SHP77 treated with DMSO at 0.1 percent for 48 hours (cell line): ENCODE measurements at places on chromosomes 4 and X.
A peak's percentile ranks its signal among the peaks of the same experiment; 100 is the strongest.

DNA sequence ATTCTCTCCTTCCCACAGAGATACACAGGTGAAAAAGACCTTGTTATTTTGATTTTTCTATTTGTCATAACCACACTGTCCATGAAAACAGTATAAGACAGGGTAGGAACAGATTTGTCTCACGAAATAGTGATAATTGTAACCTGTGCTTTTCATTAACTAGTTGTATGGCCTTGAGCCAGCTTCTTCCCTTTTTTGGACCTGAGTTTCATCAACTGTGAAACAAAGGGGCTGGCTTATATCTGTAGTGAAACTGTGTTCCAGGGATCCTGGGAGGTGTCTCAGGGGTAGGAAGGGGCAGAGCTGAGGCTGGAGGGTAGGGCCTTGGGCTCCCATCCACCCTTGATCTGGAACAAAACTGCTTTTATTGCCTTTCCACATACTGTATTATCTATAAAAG lies 50.9 kb downstream of the MED28 start:
- no peak for DNase-seq

DNA sequence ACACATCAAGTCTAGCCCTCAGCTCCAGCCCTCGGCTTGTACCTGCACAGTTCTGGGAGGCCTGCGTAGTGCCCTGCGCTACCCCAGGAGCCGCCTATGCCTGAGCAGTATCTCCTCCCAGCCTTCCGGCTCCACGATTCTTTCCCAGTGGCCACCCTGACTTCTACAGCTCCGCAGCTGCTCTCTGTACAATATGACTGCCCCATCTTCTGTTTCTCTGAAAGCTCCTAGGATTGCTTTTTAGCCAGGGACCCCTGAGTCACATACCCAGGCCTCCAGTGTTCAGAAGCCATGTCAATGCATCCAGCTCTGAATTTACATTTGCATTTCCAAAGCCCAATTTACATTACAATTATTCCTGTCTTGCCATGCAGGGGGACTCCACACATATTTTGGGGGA lies 135.5 kb downstream of the PJA1 start:
- DNase-seq: no peak

- no peak for DNase-seq
Measured at GRCh38 chr4:132982151-132982550, 166.9 kb upstream of the PCDH10 start.

DNA sequence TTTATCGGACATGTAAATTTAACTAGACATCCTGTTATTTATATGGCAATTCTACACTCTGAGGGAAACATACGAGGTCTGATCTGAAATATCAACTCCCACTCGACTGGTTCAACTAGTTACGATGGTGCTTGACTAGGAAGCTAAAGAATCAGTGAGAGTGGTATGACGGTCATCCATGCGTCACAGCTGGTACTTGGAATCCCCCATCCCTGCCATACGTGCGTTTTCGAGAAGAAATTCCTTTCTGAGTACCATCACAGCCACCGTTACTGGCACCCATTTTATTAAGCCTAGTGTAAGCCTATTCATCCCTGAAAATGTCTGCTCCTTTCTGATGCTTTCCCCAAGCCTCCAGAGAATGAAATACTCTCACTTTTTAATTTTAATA lies 695 bp upstream of the PIGA start:
- peak; percentile 8 for DNase-seq

- no peak for DNase-seq
Measured at GRCh38 chrX:115266300-115266699, 23.2 kb upstream of the LUZP4 start.

DNA sequence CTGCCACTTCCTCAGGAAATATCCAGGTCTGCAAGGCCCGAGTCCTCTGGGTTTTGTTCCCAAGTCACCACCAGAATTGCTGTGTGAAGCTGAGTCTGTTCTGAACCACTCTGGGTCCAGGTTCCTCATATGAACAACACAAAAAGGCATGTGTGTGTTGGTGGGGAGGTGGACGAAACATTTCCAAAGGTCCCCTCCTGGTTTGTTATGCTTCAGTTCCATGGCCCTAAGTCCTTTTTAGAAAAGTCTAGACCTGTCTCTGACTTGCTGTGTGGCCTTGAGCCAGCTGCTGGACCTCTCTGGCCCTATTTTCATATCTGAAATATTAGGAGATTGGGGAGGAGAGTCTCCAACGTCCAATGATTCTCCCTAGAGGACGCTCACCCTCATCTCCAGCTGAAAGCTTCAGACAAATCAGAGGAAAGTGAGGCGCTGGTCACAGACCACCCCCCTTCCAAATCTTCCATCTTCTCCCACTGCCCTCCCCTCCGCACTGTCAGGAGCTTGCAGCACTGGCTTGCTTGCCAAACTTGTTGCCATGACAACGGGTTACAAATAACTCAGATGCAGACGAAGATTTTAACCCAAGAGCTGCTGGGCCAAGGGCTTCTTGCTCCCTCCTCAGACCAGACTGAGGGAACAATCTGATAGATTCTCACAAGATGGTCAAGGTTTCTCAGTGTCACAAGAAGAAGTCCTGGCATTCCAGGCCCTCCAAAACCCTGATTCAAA lies 64.5 kb downstream of the SMC1A start:
- DNase-seq: no peak

DNA sequence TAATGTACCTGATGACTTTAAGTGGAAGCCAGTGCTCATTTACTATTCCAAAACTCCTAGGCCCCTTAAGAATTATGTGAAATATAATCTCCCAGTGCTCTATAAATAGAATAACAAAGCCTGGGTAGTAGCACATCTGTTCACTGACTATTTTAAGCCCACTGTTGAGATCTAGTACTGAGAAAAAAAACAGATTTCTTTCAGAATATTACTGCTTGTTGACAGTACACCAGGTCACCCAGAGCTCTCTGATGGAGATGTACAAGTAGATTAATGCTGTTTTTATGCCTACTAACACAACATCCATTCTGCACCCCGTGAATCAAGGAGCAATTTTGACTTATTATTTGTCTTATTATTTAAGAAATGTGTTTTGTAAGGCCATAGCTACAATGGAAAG lies 75.7 kb downstream of the FAM47C start:
- no peak for DNase-seq

DNA sequence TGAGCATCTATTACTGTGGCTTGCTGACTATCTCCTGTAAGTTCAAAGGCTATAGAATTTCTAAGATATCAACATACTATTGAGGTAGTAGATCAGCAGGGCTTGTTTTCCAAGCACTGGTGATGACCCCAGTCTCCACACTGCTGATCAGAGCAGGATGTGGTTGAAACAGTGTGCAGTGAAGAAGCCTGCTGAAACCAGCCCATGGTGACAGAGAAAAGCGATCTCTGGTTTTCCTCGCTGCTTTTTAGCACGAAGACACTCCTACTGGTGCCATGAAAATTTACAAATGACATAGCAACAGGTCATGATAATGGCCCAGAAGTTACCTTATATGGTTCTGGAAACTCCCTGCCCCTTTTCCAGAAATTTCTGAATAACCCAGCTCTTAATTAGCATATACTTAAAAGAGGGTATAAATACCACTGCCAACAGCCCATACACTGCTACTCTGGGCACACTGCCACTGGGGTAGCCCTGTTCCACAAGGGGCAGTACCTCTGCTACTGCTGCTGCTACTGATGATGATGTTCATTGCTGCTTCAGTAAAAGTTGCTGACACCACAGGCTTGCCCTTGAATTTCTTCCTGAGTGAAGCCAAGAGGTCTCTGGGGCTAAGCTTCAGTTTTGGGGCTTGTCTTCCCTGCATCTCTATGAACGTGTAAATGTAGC lies 1689.5 kb upstream of the PCDH10 start:
- DNase-seq: no peak

- no peak for DNase-seq
Measured at GRCh38 chr4:26484032-26484515, 6.2 kb downstream of the CCKAR start.

GRCh38 chrX:119763181-119763580 lies 4.8 kb downstream of the SOWAHD start:
- DNase-seq: no peak

GRCh38 chr4:144556636-144557035 lies 89.3 kb upstream of the HHIP start:
- DNase-seq: no peak

GRCh38 chrX:150849996-150850720 lies 48.3 kb downstream of the CD99L2 start:
- DNase-seq: no peak

DNA sequence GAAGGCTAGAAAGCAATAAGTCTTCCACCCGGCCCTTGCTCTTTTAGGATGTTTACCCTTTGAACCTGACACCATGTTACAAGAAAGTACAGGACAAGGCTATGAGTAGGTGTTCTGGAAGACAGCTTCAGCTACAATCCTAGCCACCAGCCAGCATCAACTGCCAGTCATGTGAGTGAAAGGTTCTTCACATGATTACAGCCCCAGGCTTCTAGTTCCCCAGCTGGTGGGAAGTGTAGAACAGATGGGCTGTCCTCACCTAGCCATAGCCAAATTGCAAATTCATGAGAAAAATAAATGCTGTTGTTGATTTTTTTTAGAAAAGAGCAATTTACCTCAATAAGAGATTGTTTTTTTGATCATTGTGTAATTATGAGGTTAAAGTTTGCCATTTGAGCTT lies 60.8 kb downstream of the GRXCR1 start:
- no peak for DNase-seq
